Renal cortical epithelial cell (primary cell): ENCODE measurements at places on chromosomes 7 and 10.

DNA sequence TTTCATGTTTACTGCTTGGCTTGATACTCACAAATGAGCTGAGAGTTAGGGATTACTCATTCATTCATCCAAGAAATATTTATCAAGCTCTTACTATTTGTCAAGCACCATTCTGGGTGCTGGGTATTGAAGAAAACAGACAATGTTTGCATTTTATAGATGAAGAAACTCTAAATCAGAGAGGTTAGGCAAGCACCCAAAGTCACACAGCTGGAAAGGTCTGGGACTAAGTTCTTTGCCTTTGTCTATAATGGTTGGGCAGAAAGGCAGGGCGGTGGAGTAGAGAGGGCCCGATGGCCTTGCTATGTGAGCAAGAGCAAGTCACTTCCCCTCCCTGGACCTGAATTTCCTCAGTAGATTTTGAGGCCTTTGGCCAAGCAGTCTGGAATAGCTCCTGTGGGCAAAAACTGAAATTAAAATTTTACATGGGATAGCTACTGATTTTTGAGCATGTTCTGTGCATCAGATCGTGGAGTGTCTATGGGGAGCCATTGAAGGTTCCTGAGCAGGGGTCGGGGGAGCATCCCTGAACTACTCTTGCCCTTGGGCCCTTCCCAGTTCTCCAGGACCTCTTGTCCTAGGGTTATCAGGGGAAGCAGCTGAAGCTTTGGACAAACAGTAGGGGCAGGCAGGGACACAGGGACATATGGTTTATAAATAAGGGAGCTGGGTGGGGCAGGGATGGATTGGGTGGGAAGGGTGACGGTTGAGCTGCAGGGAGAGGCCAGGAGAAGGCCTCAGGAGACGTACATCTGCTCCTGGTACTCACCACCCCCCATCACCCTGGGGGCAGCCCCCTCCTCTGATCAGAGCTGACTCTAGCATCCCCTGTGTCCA is 23.3 kb downstream of the AQP1 start:
- no peak for DNase-seq

- DNase-seq = no peak
These were observed 613.2 kb downstream of the SDK1 start for GRCh38 chr7:3914051-3914775.

- peak; percentile 51 for DNase-seq
These were observed 19.4 kb downstream of the CDK13 start for GRCh38 chr7:39969431-39969830.

GRCh38 chr10:67609996-67610793 is 85.8 kb downstream of the CTNNA3 start:
- no peak for DNase-seq

GRCh38 chr7:122743211-122743610 is 40.5 kb upstream of the RNF148 start:
- DNase-seq = no peak

DNA sequence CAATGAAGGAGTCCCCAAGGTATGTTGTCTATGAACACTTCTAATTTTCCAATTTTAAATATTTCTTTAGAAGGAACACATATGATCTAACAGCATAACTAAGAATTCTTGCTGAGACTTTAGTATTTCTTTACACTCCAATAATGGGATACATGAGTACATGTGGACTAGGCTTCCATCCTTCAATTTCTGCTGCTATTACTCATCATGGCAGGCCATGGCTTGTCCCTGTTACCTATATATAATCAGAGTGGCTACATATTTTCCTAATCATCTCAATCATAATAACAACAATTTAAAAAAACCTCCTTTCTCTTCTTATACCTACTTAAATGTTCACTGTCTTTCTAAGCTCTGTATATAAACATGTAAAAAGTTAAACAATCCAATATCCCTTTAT is 60.3 kb upstream of the TAC1 start:
- no peak for DNase-seq

- no peak for DNase-seq
These were observed 2.6 kb upstream of the COX19 start for GRCh38 chr7:978049-978346.

- DNase-seq = no peak
These were observed 240.8 kb downstream of the PTEN start for GRCh38 chr10:88104223-88104622.

- no peak for DNase-seq
These were observed 499.8 kb downstream of the PLXNA4 start for GRCh38 chr7:132076301-132077035.

GRCh38 chr10:130463104-130463875 is 327.1 kb downstream of the GLRX3 start:
- no peak for DNase-seq

DNA sequence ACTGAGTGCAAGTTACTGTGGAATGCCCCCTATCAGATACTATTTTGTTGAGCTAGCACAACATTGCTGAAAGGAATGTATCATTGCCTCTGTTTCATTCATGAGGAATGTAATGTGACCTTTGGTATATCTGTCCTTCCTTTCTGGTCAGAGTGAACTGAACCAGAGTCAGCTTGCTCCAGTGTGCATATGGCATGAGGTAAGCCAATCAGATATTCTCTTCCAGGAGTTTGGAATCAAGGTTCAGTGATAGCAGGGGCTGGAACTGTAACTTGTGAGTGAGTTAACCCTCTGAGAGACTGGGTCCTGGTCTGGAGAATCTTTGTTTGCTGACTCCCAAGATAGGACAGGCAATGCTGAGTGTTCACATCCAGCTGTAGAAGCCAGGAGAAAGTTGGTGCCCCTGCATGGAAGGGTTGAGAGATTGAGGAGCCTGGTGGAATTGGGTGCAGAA is 45.3 kb upstream of the OSBPL3 start:
- peak; percentile 95 for DNase-seq

- DNase-seq = no peak
These were observed 223.6 kb downstream of the RELN start for GRCh38 chr7:103765901-103766300.

GRCh38 chr7:118076564-118076963 is 107.4 kb upstream of the LSM8 start:
- no peak for DNase-seq

- no peak for DNase-seq
These were observed 63.9 kb downstream of the STK17A start for GRCh38 chr7:43646603-43647338.

DNA sequence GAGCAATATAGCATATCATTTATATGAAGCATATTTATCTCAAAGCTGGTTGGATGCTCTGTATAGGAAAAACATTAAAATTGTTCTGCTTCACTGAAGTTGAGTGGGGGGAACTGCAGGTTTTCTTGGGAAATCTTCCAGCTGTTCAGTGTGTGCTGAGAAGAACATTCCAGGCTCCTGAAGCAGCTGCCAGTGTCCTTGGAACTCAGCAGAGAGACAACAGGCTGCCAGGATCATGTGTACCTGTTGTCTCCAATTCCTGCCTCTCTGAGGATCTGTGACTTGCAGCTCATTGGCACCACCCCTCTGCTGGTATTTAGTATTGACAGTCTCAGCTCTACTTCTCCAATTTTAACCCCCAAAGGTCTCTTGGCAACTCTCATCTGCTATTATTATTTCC is 42.3 kb upstream of the PRKG1 start:
- DNase-seq = no peak

- DNase-seq = no peak
These were observed 9.7 kb downstream of the BAMBI start for GRCh38 chr10:28686835-28687682.

GRCh38 chr10:100021322-100021721 is 11.6 kb upstream of the DNMBP start:
- DNase-seq = no peak

- peak; percentile 65 for DNase-seq
These were observed 83.9 kb downstream of the JAZF1 start for GRCh38 chr7:28096713-28097112.

DNA sequence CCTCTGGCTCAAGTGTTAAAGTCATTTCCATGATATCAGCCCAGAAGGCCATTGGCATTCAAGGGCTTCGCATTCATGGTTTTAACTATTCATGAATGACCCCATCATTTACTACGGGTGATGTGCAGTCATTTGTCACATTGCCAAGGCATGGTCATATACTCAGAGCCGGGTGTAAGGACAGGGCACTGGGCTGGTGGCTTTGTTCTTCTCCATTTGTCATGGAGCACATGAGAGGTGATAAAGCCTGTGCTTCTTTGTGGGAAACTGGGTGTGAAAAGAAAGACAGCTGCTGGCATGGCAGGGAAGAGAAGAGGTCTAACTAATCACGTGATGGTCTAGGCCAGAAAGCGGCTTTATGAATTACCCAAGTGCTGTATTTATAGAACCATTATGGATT is 132.2 kb upstream of the PLXNA4 start:
- DNase-seq = no peak

GRCh38 chr10:91201213-91201996 is 19.1 kb upstream of the PCGF5 start:
- DNase-seq = no peak

DNA sequence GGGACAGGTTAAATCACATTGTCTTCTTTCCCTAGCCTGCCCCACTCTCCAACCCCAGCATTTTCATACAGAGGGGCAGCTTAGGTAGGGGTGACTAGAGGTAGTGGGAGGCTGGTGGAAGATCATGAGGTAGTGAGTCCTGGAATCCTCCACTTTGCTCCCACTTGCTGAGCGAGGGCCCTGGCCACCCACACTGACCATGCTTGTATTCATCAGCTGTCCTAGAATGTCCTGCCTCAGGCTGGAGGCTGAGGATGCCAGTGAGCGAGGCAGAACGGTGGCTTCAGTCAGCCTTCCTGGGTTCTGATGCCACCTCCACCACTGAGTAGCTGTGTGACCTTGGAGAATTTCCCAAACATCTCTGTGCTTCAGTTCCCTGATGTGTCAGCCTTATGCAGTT is 34.6 kb upstream of the PFKFB3 start:
- no peak for DNase-seq

GRCh38 chr10:69681436-69681835 is 51.4 kb downstream of the FAM241B start:
- DNase-seq = no peak

DNA sequence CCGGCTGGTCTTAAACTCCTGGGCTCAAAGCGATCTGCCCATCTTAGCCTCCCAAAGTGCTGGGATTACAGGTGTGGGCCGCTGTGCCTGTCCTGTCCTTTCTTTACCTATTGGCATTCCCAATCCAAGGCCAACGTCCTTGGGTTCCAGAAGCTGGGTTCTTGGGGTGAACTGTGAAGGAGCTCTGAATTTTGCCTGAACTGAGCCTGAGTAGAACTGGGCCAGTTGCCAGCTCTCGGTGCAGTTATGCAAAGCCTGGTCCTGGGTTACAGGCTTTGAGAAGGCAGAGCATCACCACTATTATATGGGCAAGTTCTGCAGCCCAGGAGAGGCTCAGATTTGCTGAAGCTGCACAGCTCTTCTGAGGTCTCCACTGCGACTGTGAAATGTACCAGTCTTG is 24.6 kb upstream of the SH2D4B start:
- DNase-seq = no peak

DNA sequence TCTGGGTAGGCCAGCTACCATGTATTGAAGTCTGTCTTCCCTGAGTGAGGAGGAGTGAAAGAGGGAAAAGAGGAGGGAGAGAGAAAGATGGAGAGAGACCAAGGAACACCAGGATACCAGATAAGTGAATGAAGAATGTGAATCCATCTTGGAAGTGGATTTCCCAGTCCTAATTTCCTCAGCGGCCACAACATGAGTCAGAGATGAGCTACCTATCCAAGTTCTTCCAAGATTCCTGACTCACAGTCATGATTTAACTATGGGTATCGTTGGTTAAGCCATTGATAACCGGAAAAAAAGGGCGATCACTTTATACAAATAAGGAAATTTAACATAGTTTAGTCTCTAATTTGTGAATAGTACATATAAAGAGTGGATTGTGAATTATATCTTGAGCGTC is 561.8 kb downstream of the ATRNL1 start:
- no peak for DNase-seq

DNA sequence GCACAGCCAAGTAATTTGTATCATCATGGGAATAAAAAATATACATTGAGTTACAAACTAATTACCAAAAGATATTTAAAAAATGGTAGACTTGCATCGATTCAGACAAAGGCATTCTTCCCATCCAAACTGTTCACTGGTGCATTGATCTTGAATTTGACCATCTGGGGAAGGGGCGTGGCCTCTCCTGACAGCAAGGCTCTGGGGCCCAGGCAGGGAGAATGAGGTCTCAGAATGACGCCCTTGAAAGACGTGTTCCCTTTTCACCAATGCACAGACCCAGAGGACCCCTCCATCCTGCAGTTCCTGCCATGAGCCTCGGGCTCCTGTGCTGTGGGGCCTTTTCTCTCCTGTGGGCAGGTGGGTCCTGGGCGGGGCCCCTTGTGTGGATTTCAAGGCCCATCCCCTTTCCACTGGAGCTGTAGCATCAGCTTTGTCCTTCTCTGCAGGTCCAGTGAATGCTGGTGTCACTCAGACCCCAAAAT is 91.1 kb upstream of the PRSS58 start:
- DNase-seq = no peak

- DNase-seq = peak; percentile 54
These were observed 5.7 kb upstream of the TNRC18 start for GRCh38 chr7:5429253-5429856.

GRCh38 chr10:72337039-72337629 is 17.6 kb downstream of the DNAJB12 start:
- peak; percentile 53 for DNase-seq

GRCh38 chr7:153190452-153190851 is 430.9 kb downstream of the ACTR3B start:
- DNase-seq = no peak

GRCh38 chr7:70674571-70675010 is 457.4 kb upstream of the GALNT17 start:
- no peak for DNase-seq

GRCh38 chr10:128099901-128100300 is 26.3 kb downstream of the MKI67 start:
- DNase-seq = no peak

DNA sequence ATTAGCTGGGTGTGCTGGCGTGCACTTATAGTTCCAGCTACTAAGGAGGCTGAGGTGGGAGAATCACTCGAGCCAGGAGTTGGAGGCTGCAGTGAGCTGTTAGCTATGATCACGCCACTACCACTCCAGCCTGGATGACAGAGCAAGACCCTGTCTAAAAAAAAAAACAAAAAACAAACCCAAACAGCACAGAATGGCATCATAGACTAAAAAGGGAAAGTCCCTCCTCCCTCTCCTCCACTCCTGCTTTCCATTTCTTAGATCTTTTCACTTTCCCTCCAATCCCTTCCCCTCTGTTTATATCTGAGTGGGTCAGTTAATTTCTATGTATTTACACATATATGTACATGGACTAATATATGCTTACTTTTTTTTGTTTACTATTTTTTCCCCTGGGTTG is 10.4 kb upstream of the PIP4K2A start:
- DNase-seq = no peak

GRCh38 chr10:112438356-112438755 is 8.4 kb downstream of the ZDHHC6 start:
- no peak for DNase-seq

DNA sequence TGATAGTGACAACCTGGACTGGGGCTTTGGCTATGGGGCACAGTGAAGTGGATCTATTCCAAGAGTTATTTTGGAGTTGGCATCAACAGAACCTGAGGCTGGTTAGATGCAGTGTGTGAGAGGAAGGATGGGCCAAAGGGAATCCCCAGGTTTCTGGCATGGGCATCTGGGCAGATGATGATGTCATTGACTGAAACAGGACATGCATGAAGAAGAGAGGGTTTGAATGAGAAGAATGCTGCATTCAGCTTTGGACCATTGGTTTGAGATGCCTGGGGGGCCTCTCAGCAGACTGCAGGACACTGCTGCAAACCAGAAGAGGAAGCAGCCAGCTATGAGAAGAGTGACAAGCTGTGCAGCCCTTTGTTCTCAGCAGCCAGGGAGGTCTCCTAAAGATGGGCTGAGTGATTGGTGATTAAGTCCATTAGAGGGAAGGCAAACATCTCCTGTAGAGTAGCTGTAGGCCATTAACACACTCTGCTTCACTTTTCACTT is 23.1 kb upstream of the PIK3CG start:
- DNase-seq = peak; percentile 89
